ENCODE measurements at places on chromosomes 13 and 19. TPM values are rescaled to one million over a fixed set of nuclear protein-coding genes. Genes with fewer than 3 reads are reported as not detected.

DNA sequence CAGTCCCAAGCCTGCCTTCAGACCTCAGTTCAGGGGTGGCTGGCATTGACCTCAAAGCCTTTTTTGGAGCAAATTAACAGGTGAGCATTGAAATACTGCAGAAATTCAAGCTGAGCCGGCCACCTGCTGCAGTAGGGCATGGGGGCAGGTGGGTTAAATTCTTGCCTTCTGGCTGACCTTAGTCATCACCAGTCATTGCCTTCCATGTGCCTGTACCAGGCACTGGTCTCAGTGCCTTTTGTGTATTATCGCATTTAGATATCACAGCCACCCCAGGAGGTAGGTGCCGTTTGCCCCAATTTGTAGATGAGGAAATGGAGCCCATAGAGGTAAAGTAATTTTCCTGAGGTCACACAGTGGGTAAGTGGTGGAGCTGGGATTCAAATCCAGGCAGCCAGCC lies 7.2 kb downstream of the PPP1R37 start:
- DNase-seq, result no peak

DNA sequence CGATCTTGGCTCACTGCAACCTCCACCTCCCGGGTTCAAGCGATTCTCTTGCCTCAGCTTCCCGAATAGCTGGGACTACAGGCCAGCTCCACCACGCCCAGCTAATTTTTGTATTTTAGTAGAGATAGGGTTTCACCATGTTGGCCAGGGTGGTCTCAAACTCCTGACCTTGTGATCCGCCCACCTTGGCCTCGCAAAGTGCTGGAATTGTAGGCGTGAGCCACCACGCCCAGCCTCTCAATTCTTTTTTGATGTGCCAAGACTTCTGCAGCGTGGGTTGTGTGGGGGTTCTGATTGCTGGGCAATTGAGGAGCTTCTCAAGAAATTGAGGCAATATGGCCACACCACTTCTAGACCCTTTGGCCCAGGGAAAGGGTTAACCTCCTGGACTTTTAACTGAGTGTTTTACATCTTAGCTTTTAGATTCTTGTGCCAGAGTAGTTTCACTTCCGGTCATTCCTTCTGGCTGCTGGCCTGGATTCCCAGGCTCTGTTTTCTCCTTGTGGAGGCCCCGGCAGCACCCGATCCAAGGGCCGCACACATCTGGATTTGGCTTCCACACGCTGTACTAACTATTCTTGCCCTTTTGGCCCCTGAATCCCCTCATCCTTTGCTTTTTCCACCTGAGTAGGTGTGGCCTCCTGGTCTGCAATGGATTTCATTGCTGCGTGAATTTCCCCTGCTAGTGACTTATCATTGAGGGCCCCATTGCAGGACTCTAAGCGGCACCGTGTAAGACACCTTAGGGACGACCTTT lies 14.7 kb downstream of the SMARCA4 start:
- DNase-seq, result no peak

GRCh38 chr19:30784850-30785457 lies 412.8 kb downstream of the ZNF536 start:
- peak; percentile 59 for DNase-seq

- DNase-seq, result no peak
Observed at GRCh38 chr19:54902061-54902460, 3.9 kb upstream of the NCR1 start.

DNA sequence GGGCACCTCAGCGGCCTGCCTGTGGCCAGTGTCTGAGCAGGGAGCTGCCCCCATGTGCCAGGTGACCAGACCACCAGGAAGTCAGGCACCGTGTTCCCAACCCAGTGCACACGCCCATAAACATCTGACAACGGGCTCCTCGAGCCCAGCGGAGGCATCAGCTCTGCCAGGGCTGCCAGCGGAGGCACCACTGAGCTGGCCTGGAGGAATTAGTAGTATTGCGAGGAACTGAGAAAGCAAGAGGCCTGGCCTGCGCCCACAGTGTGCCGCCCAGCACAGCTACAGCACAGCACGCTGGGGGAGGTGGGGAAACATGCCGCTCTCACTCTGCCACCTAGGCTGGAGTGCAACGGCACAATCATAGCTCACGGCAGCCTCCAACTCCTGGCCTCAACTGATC lies 44.6 kb downstream of the ANKRD27 start:
- DNase-seq, result no peak

- no peak for DNase-seq
Observed at GRCh38 chr13:113863524-113864272, at the start of gene GAS6. Gene GAS6, minus strand, starts transcription at chr13:113864076. Its CDS starts 156 bp downstream, at chr13:113863920.

DNA sequence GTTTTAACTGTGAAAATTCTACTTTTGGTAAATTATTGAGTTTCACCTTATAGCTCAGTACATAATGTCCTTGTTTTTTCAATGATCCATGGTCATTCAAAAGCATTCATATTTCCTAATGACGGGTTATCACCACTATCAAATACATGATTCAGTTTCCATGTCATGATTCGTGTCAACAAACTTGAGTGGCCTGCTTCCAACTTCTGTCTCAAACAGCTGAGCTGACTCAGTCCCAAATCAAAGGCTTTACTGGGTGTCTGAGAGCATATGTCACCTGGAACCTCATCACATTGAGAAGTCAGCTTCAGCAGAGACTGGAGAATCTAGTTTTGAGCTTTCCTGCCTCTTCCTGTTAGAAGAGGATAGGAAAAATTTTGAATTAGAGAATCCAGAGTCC lies 40.3 kb upstream of the SGCG start:
- DNase-seq, result no peak

- DNase-seq, result no peak
Observed at GRCh38 chr19:29505097-29505824, 20.5 kb upstream of the VSTM2B start.

GRCh38 chr13:48876289-48876688 lies 99.4 kb upstream of the FNDC3A start:
- no peak for DNase-seq

- DNase-seq, result no peak
Observed at GRCh38 chr19:3167533-3168272, 10.9 kb upstream of the S1PR4 start.

DNA sequence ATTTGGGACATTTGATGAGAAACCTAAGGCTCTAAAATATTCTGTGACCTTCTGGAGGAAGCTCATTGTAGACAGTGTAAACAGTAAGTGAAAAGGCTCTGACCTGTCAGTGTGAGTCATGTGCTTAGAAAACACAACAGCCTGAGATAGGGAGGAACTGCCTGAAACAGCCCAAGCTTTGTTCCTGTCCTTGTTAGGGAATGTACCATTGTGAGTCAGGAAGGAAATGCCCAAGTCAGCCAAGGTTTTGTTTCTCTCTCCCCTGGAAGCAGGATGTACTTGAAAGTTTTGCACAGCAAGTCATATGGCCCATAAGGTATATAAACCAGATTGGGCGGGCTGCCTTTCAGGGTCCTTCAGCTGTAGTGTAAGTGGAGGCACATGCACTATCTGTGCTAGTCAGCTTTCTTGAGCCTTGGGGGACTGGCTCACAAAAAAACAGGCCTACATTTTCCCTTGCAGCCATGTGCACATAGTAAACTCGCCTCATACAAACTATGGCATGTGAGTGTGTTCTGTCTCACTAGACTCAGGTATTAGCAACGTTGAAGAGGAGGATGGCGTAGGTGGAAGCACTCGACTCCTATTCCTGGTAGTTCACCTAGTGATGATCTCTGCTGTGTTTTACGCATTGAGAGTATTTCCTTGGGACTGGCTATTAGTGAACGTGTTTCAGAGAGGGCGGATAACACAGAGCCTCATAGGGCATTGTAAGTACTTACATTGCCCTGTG lies 141.2 kb upstream of the KLHL1 start:
- DNase-seq, result no peak

- no peak for DNase-seq
Observed at GRCh38 chr13:76016799-76017400, 380.8 kb downstream of the LMO7 start.

DNA sequence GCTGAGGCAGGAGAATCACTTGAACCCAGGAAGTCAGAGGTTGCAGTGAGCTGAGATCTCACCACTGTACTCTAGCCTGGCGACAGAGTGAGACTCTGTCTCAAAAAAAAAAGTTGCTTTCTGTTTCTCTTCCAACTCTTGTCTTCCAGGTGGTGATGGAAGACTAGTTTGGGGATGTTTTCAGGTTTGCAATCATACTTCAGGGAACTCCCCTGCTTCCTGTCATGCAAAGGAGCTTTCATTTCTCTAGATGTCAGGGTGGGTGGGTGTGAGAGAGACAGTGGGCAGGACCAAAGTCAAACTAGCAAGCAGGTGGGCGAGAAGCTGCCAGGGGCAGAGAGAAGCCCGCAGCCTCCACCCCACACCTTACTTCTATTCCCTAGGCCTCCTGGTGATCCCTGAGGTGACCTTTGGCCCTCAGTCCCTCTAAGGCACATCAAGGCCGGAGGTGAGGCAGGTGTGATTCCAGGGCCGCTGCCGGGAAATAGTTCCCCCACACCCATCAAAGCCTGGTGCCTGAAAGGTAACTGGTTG lies 25.7 kb downstream of the CCNE1 start:
- no peak for DNase-seq

The EPSTI1 gene
- total RNA-seq, result 21.3 TPM

The ZNF541 gene
- total RNA-seq, result not detected

The PRR22 gene
- 2.0 TPM for total RNA-seq

The SGCG gene
- total RNA-seq, result not detected

The LRRC4B gene
- total RNA-seq, result not detected

The TMC4 gene
- 0.11 TPM for total RNA-seq

The SIGLEC12 gene
- not detected for total RNA-seq

The SULT2A1 gene
- not detected for total RNA-seq

The KRTDAP gene
- not detected for total RNA-seq

The JSRP1 gene
- not detected for total RNA-seq
